ENCODE measurements at places on chromosomes 7 and 10.
A peak's percentile ranks its signal among the peaks of the same experiment; 100 is the strongest.

GRCh38 chr10:64358907-64359306 lies 837.7 kb downstream of the REEP3 start:
- DNase-seq, result no peak

DNA sequence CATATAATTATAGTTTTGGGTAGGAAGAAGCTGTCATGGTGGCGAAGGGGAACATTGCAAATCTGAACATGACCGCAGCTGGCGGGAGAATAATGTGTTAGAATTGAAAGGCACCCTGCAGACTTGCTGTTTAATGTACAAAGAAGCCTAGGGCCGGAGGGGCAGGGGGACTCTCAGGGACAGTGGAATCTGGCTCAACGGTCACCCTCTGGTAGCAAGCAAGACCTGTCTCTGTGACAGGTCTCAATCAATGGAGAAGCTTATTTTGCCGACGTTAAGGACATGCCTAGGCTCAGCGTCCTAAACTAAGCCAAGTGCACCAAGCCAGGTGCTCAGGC lies 177.3 kb downstream of the NSUN6 start:
- DNase-seq, result no peak

GRCh38 chr7:900331-901040 lies 24.1 kb downstream of the GET4 start:
- DNase-seq, result no peak

DNA sequence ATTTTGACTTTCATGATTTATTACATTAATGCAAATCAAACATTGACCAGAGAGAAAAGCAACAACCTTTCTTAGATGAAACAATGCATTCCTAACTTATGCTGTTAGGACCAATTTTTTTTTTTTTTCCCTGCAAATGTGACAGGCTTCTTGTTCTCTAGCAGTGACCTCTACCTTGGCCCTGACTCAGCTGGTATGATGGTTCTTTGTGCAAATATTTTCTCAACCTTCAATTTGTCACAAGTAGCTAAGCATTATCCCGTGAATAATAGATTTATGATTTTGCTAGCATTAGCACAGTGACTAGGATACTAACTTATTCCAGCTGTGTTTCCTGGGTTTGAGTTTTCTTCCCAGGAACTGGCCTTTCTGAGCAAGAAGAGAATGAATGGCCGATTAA lies 64.9 kb downstream of the PPP1R9A start:
- peak; percentile 23 for DNase-seq

- DNase-seq, result no peak
These were observed 51.4 kb upstream of the SLC29A3 start for GRCh38 chr10:71267508-71268240.

DNA sequence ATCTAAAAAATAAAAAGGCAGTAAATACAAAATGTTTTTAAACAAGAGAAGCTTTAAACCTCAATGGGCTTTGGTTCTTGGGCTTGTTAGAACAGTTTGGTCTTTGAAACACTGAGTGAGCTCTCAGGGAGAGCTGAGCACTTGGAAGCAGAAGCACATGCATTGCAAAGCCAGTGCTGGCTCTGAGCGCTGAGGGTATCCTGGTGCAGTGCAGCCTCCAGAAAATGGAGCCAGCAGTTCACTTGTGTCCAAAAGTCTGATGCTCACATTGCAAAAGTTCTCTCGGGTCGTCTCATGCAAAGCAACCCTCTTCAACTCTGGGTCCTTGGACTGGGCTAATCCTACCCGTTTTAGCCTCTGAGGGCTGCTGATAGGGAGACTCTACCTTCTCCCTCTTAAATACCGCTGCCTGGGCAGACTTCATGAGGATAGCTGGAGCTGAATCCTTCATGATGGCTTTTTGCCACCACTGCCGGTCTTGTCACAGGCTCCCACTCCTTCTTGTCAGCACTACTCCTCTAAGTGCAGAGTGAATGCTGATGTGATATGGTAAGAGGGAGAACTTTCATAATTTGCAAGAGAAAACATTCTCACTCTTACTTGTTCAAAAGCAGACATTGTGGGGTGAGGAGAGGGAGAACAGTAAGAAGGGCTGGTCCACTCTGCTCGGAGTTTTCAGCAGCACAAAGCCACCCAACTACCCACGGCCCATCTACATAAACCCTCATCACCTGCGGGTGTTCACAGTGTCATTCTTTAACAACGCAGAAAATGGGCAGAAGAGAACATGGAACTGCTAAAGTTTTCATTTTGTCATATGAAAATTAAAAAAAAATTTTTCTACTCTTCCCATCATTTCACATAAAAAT lies 42.2 kb upstream of the BMPER start:
- peak; percentile 19 for DNase-seq

GRCh38 chr10:60646966-60647796 lies 131.1 kb upstream of the CDK1 start:
- peak; percentile 42 for DNase-seq

DNA sequence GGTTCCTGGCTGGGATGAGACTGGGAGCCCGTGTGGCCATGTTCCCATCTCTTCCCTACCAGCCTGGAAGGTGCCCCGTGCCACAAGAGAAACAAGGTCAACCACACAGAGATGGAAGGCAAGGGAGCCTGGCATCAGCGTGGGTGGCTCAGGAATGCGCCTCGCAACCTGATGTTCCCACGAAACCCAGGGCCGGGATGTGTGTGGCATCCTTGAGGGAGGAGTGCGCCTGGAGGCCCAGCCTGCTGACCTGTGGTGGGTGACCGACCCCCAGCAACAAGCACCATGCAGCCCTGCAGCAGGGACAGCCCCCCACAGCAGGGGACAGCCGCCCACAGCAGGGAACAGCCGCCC lies 267.2 kb downstream of the ELFN1 start:
- DNase-seq, result no peak

- no peak for DNase-seq
These were observed 400.9 kb downstream of the KCNMA1 start for GRCh38 chr10:77236700-77237099.

- no peak for DNase-seq
These were observed 6.1 kb upstream of the SLC29A4 start for GRCh38 chr7:5276611-5277010.

DNA sequence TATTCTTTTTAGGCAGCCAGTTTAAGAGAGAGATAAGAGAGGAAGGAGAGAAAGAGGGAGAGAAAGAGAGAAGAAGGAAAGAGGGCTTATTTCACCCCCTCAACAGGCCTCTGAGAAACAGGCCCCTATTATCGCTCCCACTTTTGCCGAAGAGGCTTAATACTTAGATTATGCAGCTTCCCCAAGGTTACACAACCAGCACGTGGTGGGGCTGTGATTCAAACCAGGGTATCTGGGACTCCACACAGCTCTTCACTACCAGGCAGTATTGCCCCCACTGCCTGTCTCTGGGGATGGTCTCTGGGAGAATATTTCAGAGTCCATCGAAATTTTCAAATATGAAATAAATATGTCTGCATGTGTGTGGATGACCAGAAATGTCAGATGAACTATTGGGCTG lies 3.0 kb downstream of the GIMAP1 start:
- DNase-seq, result no peak

DNA sequence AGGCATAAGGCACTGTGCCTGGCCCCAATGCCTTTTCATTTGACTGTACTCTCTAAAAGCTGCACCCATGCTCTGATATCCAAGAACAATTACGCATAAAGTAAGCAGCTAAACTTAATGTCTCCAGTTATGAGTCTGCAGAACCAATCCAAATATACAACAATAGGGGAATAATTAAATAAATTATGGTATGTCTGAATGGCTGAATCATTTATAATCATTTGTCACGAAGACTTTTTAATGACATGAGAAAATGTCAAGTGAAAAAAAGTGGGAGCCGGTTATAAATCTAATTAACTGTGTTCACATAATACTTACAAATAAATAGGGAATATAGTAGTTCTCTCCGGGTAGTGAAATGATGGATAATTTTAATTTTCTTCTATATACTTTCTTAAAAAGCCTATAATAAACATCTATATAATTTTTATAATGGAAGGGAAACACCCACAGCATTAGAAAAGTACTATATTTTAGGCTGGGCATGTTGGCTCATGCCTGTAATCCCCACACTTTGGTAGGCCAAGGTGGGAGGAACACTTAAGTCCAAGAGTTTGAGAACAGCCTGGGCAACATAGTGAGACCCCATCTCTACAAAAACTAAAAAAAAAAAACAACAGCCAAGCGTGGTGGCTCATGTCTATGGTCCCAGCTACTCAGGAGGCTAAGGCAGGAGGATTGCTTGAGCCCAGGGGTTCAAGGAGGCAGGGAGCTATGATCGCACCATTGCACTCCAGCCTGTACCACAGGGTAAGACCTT lies 14.2 kb downstream of the SLC37A3 start:
- no peak for DNase-seq

GRCh38 chr7:80885757-80886156 lies 33.1 kb downstream of the SEMA3C start:
- DNase-seq, result no peak

- DNase-seq, result no peak
These were observed 124.9 kb downstream of the OAT start for GRCh38 chr10:124293616-124294449.

- no peak for DNase-seq
These were observed 1.8 kb downstream of the CCM2 start for GRCh38 chr7:45001826-45002225.

GRCh38 chr7:128098629-128099028 lies 67.4 kb upstream of the LRRC4 start:
- DNase-seq, result no peak

DNA sequence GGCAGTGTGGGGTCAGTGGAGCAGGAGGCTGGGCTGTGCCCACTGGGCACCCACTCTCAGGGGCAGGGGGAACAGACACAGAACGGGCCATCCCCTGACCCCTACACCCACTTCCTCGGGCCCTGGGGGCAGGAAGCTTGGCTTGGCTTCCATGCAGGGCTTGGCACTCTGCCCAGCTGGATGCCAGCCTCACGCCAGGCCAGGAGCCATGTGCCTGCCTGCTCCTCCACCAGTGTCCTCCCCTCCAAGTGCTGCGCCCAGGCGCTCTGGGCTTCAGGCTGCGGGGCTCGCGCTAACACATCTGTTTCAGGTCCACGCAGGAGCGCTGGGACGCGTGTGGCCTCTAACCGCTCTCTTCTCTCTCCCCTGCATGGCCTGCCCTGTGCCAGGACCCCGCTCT lies 12.7 kb downstream of the LDB3 start:
- DNase-seq, result no peak

GRCh38 chr10:9068003-9068402 lies 1013.5 kb downstream of the GATA3 start:
- DNase-seq, result no peak

- DNase-seq, result no peak
These were observed 166.9 kb downstream of the RNF216 start for GRCh38 chr7:5614600-5614999.
